Stimulated activated CD4-positive, alpha-beta T cell treated with anti-CD3 and anti-CD28 coated beads, Interleukin-1b, Interleukin-23, amount 100 ng/mL, for 1 hour (primary cell): ENCODE measurements at places on chromosomes 5 and 9.

GRCh38 chr5:73587923-73588322 is 22.4 kb downstream of the UTP15 start:
- DNase-seq, result no peak

GRCh38 chr5:132770476-132771159 is 6.4 kb downstream of the SEPTIN8 start:
- no peak for DNase-seq

- no peak for DNase-seq
These were observed 23.5 kb downstream of the SAXO1 start for GRCh38 chr9:19009391-19009965.

GRCh38 chr9:111959468-111960359 is 63.1 kb downstream of the UGCG start:
- DNase-seq, result no peak

DNA sequence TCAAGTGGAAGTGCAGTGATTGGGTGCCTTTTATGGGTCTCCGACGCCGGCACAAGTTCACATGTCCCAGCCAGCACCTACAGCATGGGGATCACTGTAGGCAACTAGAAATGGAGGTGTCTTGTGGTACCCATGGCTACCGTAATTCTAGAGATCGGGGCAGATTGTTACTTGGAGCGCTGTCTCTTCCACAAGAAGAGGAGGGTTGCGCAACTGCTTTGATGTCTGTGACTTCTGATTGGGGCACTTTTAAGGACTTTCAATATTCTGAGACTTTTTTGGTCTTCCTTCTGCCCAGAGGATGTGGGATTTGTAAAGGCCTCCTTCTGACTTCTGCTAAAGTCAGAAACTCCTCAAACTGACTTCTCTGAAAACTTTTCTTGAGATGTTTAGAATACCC is 41.9 kb downstream of the GLRX start:
- no peak for DNase-seq

DNA sequence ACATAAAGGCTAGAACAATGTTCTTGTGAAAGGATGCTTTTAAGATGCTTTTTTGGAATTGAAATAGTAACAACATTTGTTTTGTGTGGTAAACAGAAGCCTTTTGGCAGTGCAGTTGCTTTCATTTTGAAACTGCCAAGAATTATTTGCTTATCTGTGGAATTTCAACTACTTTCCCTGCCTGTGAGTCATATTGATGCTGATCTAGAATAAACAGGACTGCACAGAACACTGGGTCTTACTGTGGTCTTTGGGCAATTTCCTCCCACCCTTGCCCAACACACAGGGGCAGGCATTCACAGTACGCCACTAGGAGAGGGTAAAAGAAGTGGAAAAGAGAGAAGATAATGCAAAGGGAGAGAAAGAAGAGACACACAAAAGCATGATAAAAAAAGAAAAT is 483.7 kb downstream of the ELAVL2 start:
- no peak for DNase-seq

DNA sequence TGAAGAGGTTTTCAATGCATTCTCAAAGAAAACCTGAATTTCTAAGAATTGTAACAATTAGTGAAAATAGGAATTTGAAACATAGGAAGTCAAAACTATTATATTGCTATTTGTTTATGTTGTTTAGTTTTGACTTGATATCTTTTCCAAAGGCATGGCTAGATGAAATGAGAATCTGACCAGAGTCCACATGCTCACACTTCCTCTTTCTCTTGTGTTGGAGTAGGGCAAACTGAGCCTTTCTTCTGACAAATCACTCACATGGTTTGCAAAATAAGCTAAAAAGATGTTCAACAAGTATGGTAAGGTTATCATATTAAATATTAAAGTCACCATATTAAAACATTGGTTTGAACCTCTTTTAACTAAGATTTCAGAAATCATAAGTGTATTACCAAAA is 512.6 kb downstream of the ISL1 start:
- DNase-seq, result no peak

DNA sequence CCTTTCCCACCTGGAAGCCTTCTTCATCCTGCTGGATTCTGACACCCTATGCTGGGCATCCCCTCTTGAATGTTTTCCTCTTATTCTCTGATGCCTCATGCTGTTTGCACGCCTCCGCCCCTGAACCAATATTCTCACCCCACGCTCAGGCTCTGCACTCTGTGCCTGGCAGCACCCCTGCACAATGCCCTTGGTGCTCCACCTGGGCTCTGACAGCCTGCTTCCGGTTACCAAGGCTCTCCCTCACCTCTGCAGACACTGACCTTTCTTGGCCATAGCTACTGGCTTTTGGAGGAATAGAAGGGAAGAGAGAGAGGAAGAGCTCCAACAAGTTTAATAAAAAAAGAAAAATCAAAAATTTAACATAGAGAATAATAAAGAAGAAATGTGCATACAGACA is 108.7 kb upstream of the SHB start:
- no peak for DNase-seq
